ENCODE measurements at places on chromosomes 2 and 18. TPM values are rescaled to one million over a fixed set of nuclear protein-coding genes. Genes with fewer than 3 reads are reported as not detected.

Gene C2orf81
- total RNA-seq, result 1.9 TPM

Gene REG3G
- not detected for total RNA-seq

Gene FOSL2
- total RNA-seq, result 188 TPM

Gene RSAD2
- total RNA-seq, result 11.8 TPM

Gene GPR155
- 6.8 TPM for total RNA-seq

Gene NT5C1B
- not detected for total RNA-seq

Gene SCYGR4
- not detected for total RNA-seq

GRCh38 chr2:189657867-189658266, 3.4 kb upstream of the ASNSD1 start:
- no peak for DNase-seq
- H3K4me1 ChIP-seq, result peaks cover 14% of the 10 kb centered on the region
- H3K4me3 ChIP-seq, result peak overlapping the region; percentile 1
- H3K36me3 ChIP-seq, result no peaks in the 10 kb centered on the region
- H3K27me3 ChIP-seq, result no peaks in the 10 kb centered on the region
- H3K27ac ChIP-seq, result peak overlapping the region; percentile 2

- no peak overlapping the region for H3K4me3 ChIP-seq
- no peaks in the 10 kb centered on the region for H3K4me1 ChIP-seq
- DNase-seq, result no peak
- H3K27me3 ChIP-seq, result no peaks in the 10 kb centered on the region
- H3K36me3 ChIP-seq, result no peaks in the 10 kb centered on the region
- H3K27ac ChIP-seq, result no peak overlapping the region
Observed at GRCh38 chr18:31648966-31649429, 35.4 kb downstream of the B4GALT6 start.

DNA sequence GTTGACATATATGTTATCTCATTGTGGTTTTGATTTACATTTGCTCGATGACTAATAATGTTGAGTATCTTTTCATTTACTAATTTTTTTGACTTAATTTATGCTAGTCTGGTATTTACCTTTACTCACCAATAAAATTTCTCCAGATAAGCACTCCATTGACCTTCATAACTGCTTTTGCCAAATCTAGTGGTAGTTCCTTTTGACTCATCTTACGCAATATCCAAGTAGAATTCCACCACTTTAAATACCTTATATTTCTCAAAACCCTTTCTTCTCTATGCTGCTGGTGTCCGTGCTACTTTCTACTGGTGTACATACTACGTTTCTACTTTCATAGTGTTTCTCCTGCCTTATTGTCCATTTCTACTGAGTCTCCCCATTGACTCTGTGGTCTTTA, 407.6 kb upstream of the SPHKAP start:
- H3K27me3 ChIP-seq, result no peaks in the 10 kb centered on the region
- H3K36me3 ChIP-seq, result no peaks in the 10 kb centered on the region
- no peaks in the 10 kb centered on the region for H3K4me1 ChIP-seq
- DNase-seq, result no peak
- no peak overlapping the region for H3K27ac ChIP-seq

DNA sequence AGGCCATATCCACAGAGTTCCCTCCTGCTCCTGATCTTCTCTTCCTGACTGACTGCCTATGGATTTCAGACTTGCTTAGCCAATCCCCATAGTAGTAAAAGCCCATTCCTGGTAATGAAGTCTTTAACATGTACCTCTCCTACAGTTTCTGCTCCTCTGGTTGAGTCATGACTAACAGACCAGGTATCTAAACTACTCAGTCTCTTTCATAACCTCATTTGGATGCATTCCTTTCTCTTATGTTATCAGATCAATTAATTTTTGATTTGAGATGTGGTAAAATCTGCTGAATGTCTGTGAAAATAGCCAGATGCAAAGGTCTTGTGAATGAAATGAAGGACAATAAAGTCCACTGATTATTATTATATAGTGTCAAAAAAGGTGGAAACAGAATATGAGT, 198.0 kb downstream of the NBAS start:
- H3K4me1 ChIP-seq, result no peaks in the 10 kb centered on the region
- no peak for DNase-seq
- no peak overlapping the region for H3K4me3 ChIP-seq
- H3K27ac ChIP-seq, result no peak overlapping the region

DNA sequence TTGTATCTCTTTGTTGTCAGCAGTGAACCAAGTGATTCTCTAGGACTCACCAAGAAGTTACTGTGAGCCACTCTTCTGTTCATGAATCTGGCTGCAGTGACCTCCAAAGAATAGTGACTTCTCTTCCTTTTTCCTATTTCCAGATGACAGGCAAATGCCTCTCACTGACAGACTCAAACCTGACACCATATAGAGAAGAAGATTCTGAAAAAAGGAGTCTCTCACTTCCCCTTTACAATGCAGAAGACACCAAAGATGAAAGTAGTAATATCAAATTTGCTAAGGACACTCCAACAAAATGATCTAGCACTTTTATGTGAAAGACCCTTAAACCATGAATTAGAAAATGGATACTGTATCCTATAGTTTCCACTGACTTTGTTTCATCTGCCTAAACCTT, 44.4 kb upstream of the SETBP1 start:
- no peaks in the 10 kb centered on the region for H3K4me1 ChIP-seq
- H3K27ac ChIP-seq, result no peak overlapping the region
- no peaks in the 10 kb centered on the region for H3K36me3 ChIP-seq
- DNase-seq, result no peak

DNA sequence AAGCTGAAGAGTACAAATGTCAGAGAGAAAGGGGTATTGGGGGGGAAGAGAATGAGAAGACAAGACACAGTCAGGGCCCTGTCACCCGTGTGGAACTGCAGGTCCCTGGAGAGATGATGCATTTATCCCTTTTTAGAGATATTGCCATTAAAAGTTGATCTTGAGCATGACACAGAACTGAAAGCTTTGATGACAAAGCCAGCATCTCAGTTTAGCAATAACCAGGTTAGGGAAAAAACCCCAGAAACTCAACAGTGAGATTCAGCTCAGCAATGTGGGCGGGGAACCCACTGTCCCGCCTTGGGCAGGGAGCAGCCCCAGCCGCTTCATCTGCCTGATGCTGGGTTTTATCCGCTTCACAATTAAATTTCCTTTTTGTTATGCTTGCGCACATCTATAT, 181.1 kb downstream of the NEDD4L start:
- DNase-seq, result no peak
- H3K36me3 ChIP-seq, result no peaks in the 10 kb centered on the region
- H3K4me1 ChIP-seq, result peaks cover 18% of the 10 kb centered on the region
- no peak overlapping the region for H3K27ac ChIP-seq
- no peaks in the 10 kb centered on the region for H3K27me3 ChIP-seq
- no peak overlapping the region for H3K4me3 ChIP-seq

DNA sequence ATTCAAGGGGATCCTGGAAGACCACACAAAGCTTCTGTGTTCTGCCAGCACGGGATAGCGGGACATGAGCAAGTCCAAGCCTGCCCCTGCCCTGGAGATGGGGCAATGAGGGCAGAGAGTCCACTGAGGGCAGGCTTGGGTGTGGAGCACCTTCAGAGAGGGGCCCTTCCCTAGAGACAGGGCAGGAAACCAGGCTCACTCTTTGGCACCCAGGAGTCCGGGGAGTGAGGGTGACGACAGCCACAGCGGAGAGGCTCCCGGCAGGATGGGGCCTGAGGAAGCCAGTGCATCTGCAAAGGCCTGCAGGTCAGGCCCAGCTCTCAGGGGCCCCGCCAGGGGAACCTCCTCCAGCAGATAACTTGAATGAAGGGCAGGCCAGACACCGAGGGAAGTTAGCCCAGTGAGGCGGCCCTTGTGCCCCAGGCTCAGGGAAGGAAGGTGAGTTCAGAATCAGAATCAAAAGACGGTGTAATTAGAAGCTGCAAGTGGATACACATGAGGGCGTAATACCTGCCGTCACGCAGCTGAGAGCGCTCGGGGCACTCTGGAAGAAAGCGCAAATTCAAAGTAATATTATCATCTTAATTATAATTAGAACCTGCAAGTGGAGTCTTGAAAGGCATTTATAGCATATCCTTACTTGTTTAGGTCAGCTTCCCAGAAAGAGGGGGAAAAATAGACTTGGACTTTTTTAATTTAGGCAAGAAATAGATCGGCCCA, 142.6 kb upstream of the LGALSL start:
- no peaks in the 10 kb centered on the region for H3K27me3 ChIP-seq
- H3K36me3 ChIP-seq, result no peaks in the 10 kb centered on the region
- no peak overlapping the region for H3K4me3 ChIP-seq
- H3K4me1 ChIP-seq, result peaks cover 9% of the 10 kb centered on the region
- no peak for DNase-seq

- no peaks in the 10 kb centered on the region for H3K36me3 ChIP-seq
- DNase-seq, result no peak
- H3K4me3 ChIP-seq, result no peak overlapping the region
- H3K27me3 ChIP-seq, result no peaks in the 10 kb centered on the region
Observed at GRCh38 chr2:236380051-236380612, 115.9 kb upstream of the ASB18 start.

GRCh38 chr18:36297417-36298125, at the start of gene FHOD3:
TSS of gene FHOD3 (plus strand) at chr18:36297713. CDS start at chr18:36297836, 123 bp downstream.
- peak within 1 kb of the TSS; percentile 97 for H3K4me3 ChIP-seq
- peak within 1 kb of the TSS; percentile 85 for H3K27ac ChIP-seq
- no peaks in the 10 kb centered on the region for H3K4me1 ChIP-seq
- H3K36me3 ChIP-seq, result no peaks in the 10 kb centered on the region

DNA sequence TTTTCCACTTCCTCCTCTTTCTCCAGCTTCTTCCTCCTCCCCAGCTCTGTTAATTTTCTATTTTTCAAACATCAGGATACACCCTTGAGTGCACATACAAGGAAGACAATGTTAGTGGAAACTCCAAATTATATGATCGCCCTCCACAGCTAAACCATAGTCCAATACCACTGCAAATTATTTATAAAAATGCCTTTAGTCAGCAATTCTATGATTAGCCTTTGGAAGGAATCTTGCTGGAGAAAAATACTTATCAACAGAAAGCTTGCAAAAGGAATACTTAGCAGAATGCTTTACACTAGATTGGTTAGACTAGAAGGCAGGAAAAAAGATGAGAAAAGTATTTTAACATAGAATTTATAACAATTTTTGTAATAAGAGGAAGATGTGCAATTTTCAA, 178.9 kb downstream of the FAM124B start:
- H3K36me3 ChIP-seq, result no peaks in the 10 kb centered on the region
- no peak overlapping the region for H3K4me3 ChIP-seq
- no peak for DNase-seq
- H3K27me3 ChIP-seq, result no peaks in the 10 kb centered on the region

- no peak overlapping the region for H3K27ac ChIP-seq
- no peak overlapping the region for H3K4me3 ChIP-seq
- H3K27me3 ChIP-seq, result no peaks in the 10 kb centered on the region
- no peak for DNase-seq
Observed at GRCh38 chr18:35688757-35689156, 107.2 kb downstream of the GALNT1 start.

- no peaks in the 10 kb centered on the region for H3K4me1 ChIP-seq
- DNase-seq, result no peak
- H3K36me3 ChIP-seq, result no peaks in the 10 kb centered on the region
- no peak overlapping the region for H3K4me3 ChIP-seq
Observed at GRCh38 chr2:234474654-234475053, 22.2 kb downstream of the ARL4C start.

GRCh38 chr2:226649871-226650660, 149.6 kb downstream of the IRS1 start:
- DNase-seq, result peak; percentile 68
- peak overlapping the region; percentile 7 for H3K4me3 ChIP-seq
- H3K27ac ChIP-seq, result peak overlapping the region; percentile 71
- H3K36me3 ChIP-seq, result no peaks in the 10 kb centered on the region

DNA sequence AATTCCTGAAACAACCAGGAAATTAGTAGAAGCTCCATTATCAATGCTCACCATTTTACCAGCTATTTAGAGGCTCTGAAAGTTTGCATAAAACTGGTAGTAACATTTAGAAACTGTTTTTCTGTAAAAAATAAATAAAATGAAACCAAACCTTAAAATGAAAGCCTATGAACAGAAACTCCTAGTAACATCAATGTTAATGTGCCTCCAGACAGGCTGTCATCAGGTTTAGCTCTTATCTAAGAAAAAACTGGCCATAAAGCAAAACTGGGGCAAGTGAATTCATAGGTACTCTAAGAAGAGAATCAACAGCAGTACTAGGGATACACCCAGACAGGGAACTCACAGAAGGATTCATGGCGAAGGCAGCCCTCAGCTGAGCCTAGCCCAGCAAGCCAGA, 8.0 kb downstream of the E2F6 start:
- no peak for DNase-seq
- no peak overlapping the region for H3K27ac ChIP-seq

- no peaks in the 10 kb centered on the region for H3K4me1 ChIP-seq
- no peak overlapping the region for H3K4me3 ChIP-seq
- no peaks in the 10 kb centered on the region for H3K27me3 ChIP-seq
- no peak overlapping the region for H3K27ac ChIP-seq
Observed at GRCh38 chr2:45141883-45142866, 132.9 kb upstream of the SIX2 start.

DNA sequence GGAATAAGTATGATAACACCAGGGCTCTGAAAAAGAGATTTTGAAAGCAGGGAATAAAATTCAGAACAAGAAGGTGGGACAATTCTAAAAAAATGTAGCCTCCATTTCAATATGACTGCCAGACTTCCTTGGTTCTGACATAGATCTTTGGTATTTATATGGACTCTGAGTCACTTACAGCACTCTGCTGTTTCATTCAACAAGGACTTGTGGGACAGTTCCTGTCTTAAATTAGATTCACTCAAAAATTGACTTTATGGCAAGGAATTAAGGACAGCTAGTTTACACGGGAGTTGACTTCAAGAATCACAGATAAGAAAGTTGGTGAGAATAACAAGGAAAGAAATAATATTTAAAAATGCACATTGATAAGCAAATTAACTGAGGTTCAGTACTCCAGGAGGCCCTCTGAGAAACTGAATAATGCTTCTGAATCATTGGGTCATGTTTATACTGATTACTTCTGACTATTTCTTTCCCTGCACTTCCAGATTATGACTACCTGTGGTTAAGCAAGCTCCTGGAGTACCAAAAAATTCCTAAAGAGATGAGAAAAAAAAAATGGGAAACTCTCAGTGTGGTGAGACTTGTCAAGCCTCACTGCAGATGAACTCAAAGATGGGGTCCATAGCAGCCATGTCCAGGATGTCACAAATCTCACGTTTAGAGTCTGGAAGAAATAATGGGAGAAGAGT, 828.3 kb upstream of the PIK3C3 start:
- no peak for DNase-seq
- no peak overlapping the region for H3K27ac ChIP-seq
- H3K27me3 ChIP-seq, result no peaks in the 10 kb centered on the region
- no peaks in the 10 kb centered on the region for H3K4me1 ChIP-seq
- H3K4me3 ChIP-seq, result no peak overlapping the region
- H3K36me3 ChIP-seq, result no peaks in the 10 kb centered on the region

GRCh38 chr2:217731805-217732204, 271.0 kb downstream of the TNS1 start:
- H3K4me3 ChIP-seq, result no peak overlapping the region
- H3K4me1 ChIP-seq, result peaks cover 94% of the 10 kb centered on the region
- peaks cover 6% of the 10 kb centered on the region for H3K36me3 ChIP-seq
- DNase-seq, result no peak
- H3K27me3 ChIP-seq, result no peaks in the 10 kb centered on the region

- DNase-seq, result no peak
- no peaks in the 10 kb centered on the region for H3K4me1 ChIP-seq
- peaks cover 8% of the 10 kb centered on the region for H3K36me3 ChIP-seq
- no peaks in the 10 kb centered on the region for H3K27me3 ChIP-seq
- no peak overlapping the region for H3K27ac ChIP-seq
Observed at GRCh38 chr2:25285265-25286024, 56.3 kb downstream of the DNMT3A start.
